Activated gamma-delta T cell treated with anti-CD3 and anti-CD28 coated beads, Interleukin-2, amount 50 U/mL, for 16 hours (primary cell): ENCODE measurements at places on chromosomes 1 and 21.
A peak's percentile ranks its signal among the peaks of the same experiment; 100 is the strongest.

GRCh38 chr21:32611471-32611997 lies 643 bp downstream of the CFAP298 start:
- DNase-seq, result no peak

- no peak for DNase-seq
Measured at GRCh38 chr1:212178851-212179250, 106.4 kb upstream of the PPP2R5A start.

DNA sequence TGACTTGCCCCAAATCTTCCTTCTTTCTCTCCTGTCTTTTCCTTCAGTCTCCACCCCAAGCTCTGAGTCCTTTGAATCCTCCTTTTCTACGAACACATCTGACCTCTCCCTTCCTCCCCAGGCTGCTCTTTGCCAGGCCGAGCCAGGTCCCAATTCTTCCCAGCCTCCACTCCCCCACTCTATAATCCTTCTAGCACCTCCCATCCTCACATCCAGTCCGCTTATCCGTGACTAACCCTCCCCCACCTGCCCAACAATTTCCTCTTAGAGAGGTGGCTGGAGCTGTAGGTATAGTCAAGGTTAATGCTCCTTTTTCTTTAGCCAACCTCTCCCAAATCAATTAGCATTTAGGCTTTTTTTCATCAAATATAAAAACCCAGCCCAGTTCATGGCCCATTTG lies 9.5 kb upstream of the HPDL start:
- DNase-seq, result no peak

- no peak for DNase-seq
Measured at GRCh38 chr21:13368200-13368599, 241.4 kb upstream of the POTED start.

DNA sequence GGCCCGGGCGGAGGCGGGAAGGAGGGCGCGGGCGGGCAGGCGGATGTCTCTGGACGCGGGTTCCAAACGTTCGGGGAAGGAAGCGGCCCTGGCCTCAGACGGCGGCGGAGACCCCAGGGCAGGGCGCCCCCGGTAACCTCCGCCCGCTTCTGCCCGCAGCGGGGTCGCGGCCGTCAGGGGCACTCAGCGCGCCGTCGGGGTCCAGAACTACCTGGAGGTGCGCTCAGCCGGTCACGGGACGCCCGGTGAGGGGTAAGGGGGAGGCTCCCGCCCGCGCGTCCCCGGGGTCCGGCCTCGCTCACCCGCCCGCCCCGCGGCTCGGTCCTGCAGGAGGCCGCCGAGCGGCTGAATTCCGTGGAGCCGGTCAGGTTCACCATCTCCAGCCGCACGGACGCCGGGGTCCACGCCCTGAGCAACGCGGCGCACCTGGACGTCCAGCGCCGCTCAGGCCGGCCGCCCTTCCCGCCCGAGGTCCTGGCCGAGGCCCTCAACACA lies 406 bp downstream of the PUSL1 start:
- no peak for DNase-seq

DNA sequence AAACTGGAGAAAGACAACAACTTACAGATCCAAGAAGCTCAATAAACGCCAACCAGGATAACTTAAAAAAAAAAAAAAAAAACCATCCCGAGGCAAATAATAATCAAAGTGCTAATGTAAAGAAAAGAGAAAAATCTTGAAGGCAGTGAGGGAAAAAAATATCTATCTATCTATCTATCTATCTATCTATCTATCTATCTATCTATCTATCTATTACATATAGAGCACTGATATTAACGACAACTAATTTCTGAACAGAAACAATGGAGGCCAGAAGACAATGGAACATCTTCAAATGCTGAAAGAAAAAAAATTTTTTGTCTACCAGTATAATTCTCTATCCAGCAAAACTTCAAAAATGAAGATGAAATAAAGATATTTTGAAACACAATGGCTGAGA lies 18.0 kb downstream of the PACC1 start:
- no peak for DNase-seq

- no peak for DNase-seq
Measured at GRCh38 chr21:38503583-38503982, 5.3 kb upstream of the ERG start.

DNA sequence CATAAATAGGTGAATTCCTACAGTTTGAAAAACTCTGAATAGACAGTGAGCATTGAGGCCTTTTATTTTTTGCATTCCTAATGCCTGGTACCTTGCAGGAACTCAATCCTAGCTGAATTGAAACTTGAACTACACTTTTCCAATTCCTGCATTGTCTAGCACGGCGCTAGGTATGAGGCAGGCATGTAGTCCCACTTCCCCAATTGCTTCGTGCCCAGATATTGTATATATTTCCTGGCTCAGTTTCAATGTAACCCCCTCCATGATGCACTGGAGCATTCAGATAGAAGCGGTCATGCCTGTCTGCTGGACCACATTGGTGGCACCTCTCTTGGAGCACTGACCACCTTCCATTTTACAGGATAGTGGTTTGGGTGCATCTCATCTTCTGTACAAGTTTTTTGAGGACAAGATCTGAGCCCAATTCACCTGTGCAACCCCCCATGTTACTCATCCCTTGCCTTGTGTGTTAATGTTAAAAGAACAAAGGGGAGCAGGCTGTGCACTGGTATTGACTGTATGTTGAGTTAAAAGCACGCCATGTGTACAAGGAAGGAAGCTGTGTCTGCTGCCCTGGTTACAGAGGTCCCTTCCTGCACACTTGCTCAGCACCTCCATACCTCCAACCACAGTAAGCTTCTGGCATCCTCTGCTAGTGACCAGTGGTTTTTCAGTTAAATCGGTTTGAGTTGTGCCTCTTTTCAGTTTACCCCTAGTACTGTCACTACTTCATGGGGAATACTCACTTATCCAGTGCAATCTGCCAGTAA lies 10.0 kb upstream of the RAB7B start:
- no peak for DNase-seq

- DNase-seq, result no peak
Measured at GRCh38 chr1:232417636-232418248, 212.2 kb downstream of the SIPA1L2 start.

DNA sequence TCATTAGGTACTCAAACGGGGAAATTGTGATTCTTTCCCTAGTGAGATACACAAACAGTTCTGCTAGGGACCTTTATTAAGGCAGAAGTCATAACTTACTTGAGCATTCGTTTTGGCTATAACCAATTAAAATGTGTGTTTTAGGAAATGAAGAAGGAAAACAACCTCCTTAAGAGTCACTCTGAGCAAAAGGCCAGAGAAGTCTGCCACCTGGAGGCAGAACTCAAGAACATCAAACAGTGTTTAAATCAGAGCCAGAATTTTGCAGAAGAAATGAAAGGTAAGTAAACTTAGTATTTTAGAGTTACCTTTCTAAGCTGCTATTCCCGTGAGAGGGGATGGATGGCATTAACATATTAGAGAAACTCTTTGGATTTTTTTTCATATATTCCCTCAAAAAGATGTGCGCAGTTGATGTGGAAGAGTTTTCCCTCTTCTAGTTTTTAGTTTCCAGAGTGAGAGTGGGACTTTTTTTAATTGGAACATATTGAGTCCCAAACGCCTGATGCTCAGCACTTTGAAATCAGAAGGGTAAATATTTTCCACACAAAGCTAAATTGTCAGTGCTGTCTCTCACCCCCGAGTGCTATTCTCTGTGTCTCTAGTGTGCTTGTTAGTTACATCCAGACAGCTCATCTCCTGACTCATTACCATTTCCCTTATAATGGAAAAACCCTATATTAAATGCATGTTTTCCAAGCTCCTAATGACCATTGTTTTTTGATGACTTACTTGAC lies 34.9 kb downstream of the CENPF start:
- DNase-seq, result peak; percentile 2

DNA sequence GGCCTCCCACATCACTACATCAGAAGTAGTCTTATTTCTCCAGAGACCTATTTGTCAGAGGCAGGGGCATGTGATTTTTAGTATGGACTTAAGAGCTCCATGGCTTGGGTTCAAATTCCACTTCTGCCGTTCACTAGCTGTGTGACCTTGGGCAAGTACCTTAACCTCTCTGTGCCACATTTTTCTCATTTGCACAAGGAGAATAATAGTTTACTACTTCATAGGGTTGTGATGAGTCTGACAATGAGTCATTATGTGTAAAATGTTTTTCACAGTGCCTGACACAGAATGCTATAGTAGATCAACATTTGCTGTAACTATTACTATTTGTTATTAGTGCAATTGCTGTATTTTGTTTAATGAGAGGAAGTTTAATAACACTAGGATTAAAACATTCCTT lies 200.6 kb downstream of the PRDM2 start:
- DNase-seq, result no peak

DNA sequence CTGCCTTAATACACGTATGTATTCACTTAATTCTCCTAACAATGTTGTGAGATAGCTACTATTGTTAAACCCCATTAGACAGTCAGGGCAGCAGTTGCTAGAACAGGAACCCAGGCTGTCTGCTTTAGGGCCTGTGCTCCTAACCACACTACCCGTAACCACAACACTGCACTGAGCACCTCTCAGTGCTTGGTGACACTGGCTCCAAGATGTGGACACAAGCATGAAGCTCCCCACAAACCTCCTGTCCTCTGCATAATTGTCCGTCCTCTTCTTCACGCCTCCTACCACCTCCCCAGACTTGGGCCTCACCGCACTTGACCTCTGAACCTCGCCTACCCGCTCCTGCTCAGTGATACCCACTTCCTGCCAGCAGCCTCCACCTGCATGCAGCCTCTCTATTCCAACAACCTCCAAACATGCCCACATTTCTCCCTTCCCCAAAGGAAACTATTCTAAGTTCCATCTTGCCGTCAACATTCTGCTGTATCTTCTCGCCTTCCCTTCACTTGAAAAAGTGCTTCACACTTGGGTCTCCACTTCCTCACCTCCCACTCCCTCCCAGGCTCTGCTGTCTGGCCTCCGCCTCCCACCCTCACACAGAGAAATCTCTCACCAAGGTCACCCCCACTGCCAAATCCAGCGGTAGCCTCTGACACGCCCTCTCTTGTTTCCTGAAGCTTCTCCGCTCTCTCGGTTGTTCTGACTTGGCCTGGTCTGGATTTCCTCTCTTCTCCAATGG lies 14.6 kb upstream of the AHDC1 start:
- no peak for DNase-seq

DNA sequence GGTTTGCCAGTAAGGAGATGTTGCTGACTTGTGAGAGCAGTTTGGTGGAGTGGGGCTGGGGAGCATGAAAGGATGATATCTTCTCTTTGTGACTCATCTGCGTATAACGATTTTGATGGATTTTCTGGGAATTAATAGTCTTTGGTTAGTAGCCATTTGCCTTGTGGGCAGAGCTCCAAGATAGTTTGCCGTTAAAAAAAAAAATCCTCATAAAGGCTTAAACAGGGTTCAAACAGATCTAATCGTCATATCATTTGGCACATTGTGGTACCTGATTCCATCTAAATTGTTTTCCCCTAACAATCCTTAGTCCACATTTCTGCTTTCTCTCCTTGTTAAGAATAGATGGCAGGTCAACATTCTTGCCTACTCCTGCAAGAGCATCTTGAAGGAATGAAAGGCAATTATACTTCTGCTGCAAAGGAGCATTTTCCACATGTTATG lies 168.0 kb downstream of the PPP1R12B start:
- DNase-seq, result no peak

GRCh38 chr1:36475910-36476604 lies 6.7 kb downstream of the CSF3R start:
- no peak for DNase-seq

DNA sequence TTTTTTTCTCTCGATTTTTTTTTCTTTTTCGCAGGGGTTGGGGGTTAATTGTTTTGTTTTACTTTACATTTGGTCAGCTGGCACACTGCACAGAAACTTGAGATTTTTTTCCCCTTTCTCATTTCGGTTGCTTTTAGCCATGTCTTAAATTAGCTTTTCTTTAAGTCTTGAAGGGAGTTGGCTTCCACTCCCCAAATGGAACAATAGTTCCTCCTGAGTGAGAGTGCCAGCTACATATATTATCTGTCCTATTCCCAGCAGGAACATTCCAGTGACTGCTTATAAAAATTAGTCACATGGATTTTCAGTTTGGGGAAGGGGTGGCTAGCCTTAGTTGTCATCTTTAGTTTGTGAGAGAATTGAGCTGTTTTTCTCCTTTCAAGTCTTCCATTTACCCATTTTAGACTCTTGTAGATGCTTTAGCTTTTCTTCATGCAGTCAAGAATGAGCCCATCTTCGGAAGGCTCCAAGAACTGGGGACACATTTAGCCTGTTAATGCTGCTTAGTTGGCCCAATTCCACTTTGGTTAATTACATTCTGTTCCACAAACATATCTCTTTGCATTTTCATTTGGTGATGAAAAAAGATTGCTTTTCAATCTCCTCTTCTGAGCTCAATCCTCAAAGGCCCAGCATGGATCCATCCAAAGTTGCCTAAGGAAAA lies 510.1 kb upstream of the CXADR start:
- DNase-seq, result no peak

DNA sequence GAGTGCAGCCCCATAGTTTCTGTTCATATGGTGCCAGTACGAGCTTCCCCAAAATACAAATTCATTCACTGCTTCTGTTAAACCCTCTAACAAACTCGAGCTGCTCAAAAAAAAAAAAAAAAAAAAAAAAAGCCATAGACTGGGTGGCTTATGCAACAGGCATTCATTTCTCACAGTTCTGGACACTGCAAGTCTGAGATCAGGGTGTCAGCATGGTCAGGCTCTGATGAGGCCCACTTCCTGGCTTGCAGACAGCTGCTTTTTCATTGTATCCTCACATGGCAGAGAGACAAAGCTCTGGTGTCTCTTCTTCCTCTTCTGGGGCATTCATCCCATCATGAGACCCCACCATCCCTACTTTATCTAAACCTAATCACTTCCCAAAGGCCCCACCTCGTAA lies 121.6 kb downstream of the PTBP2 start:
- DNase-seq, result no peak

GRCh38 chr1:156012051-156012817 lies 8.5 kb downstream of the SSR2 start:
- DNase-seq, result no peak

DNA sequence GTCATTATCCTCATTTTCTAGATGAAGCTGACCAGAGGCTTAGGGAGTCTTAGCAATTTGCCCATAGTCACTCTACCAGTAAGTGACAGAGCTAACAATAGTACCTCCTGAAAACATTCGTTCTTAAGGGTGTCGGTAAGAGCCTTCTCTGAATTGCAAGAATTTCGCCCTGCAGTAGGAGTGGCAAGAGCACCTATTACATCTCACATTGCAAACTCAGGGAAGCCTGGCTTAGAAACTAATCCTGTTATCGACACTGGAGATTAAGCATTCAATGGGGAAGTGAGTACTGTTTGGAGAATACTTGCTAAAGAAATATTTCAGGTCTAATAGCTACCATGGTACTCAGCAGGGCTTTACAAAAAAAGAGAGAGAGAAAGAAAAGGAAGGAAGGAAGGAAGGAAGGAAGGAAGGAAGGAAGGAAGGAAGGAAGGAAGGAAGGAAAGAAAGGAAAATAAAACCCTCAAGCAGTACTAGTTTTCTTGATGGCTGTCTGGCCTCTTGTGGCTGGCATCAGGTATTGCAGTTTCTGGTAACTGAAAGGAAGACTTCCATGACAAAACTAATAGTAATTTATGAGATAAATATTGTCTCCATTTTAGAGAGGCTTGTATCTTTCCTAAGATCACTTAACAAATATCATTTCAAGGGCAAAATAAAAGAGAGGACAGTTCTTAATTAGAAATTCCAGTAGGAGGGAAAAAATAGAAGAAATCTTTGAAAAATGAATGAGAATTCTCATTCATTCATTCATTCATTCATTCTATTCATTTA lies 10.4 kb downstream of the C1orf226 start:
- no peak for DNase-seq
